A549 treated with Hydrocortisone at 1 μM for 4 hours (cell line): ENCODE measurements at places on chromosomes 2 and 18. TPM values are rescaled to one million over a fixed set of nuclear protein-coding genes. Genes with fewer than 3 reads are reported as not detected.

The WDR7 gene
- total RNA-seq, result 2.7 to 4.0 TPM (median 3.2 TPM) in 5 replicates

The MAP2 gene
- total RNA-seq, result 0.86 to 1.9 TPM (median 1.3 TPM) in 5 replicates

The CCDC102B gene
- 0.18 to 0.81 TPM (median 0.28 TPM) in 4 of 5 replicates, not detected in the other for total RNA-seq

The CD207 gene
- total RNA-seq, result not detected in 5 replicates

The RAPGEF4 gene
- total RNA-seq, result 0.07 to 0.31 TPM (median 0.21 TPM) in 5 replicates

The CD226 gene
- total RNA-seq, result 0.11 to 0.16 TPM (median 0.14 TPM) in 5 replicates

The SLC23A3 gene
- total RNA-seq, result 0.29 to 0.82 TPM (median 0.65 TPM) in 5 replicates

The OBSL1 gene
- total RNA-seq, result 18.8 to 22.2 TPM (median 19.9 TPM) in 5 replicates

The SP5 gene
- total RNA-seq, result not detected in 5 replicates

The SIGLEC15 gene
- total RNA-seq, result 0.05 to 0.06 TPM in 2 of 5 replicates, not detected in the others

The PSMA8 gene
- total RNA-seq, result not detected in 5 replicates

The TUBA3E gene
- 3.0 to 4.6 TPM (median 4.2 TPM) in 5 replicates for total RNA-seq

The MDH1B gene
- total RNA-seq, result 1.1 to 2.1 TPM (median 1.6 TPM) in 5 replicates

The SS18 gene
- total RNA-seq, result 45.8 to 60.5 TPM (median 49.0 TPM) in 5 replicates

The FAM117B gene
- 1.3 to 2.5 TPM (median 1.7 TPM) in 5 replicates for total RNA-seq

The DNAJC5G gene
- total RNA-seq, result not detected in 5 replicates

The CENPA gene
- total RNA-seq, result 40.8 to 52.2 TPM (median 51.5 TPM) in 5 replicates

The ACKR3 gene
- 9.1 to 14.4 TPM (median 12.0 TPM) in 5 replicates for total RNA-seq

The ITGA4 gene
- total RNA-seq, result 1.3 to 2.6 TPM (median 2.0 TPM) in 5 replicates

The ROCK2 gene
- total RNA-seq, result 18.8 to 33.9 TPM (median 24.8 TPM) in 5 replicates

The MAP3K19 gene
- total RNA-seq, result not detected in 5 replicates

The GALNT5 gene
- 1.9 to 2.8 TPM (median 2.1 TPM) in 5 replicates for total RNA-seq

The KIAA2012 gene
- total RNA-seq, result not detected in 5 replicates

The TLX2 gene
- 0.08 to 0.35 TPM (median 0.27 TPM) in 5 replicates for total RNA-seq

The CD302 gene
- 1.9 to 2.5 TPM (median 2.5 TPM) in 5 replicates for total RNA-seq

The GKN2 gene
- 1.8 to 3.1 TPM (median 2.5 TPM) in 5 replicates for total RNA-seq

The TTL gene
- total RNA-seq, result 34.7 to 41.0 TPM (median 37.8 TPM) in 5 replicates

The GPR35 gene
- total RNA-seq, result 0.61 to 0.90 TPM (median 0.87 TPM) in 5 replicates

The KCNG2 gene
- total RNA-seq, result 0.07 TPM in 1 of 5 replicates, not detected in the others

The HOXD13 gene
- total RNA-seq, result 0.13 to 0.26 TPM (median 0.15 TPM) in 5 replicates

The TMEM247 gene
- not detected in 5 replicates for total RNA-seq

The IL1RL1 gene
- 0.64 to 1.4 TPM (median 1.0 TPM) in 5 replicates for total RNA-seq

The COLEC11 gene
- total RNA-seq, result 0.48 to 0.69 TPM (median 0.50 TPM) in 5 replicates

The UBXN4 gene
- 28.6 to 47.2 TPM (median 38.5 TPM) in 5 replicates for total RNA-seq

The NEUROD1 gene
- not detected in 5 replicates for total RNA-seq

The RHOB gene
- 346 to 470 TPM (median 402 TPM) in 5 replicates for total RNA-seq

The PLEKHB2 gene
- total RNA-seq, result 76.0 to 98.3 TPM (median 78.5 TPM) in 5 replicates

The TOGARAM2 gene
- 0.09 to 0.24 TPM (median 0.14 TPM) in 5 replicates for total RNA-seq

The EVX2 gene
- total RNA-seq, result not detected in 5 replicates

The GCG gene
- not detected in 5 replicates for total RNA-seq

The DES gene
- 0.23 to 0.93 TPM (median 0.51 TPM) in 5 replicates for total RNA-seq

The ME2 gene
- 29.8 to 41.3 TPM (median 32.8 TPM) in 5 replicates for total RNA-seq

The NOL4 gene
- total RNA-seq, result not detected in 5 replicates

The RESP18 gene
- total RNA-seq, result not detected in 5 replicates

The LOXHD1 gene
- total RNA-seq, result not detected in 5 replicates

The MSH2 gene
- 32.8 to 52.3 TPM (median 35.7 TPM) in 5 replicates for total RNA-seq

The SH3RF3 gene
- total RNA-seq, result 0.54 to 0.66 TPM (median 0.62 TPM) in 5 replicates

The CHRND gene
- total RNA-seq, result not detected in 5 replicates

The PROKR1 gene
- total RNA-seq, result not detected in 5 replicates

The TSPYL6 gene
- total RNA-seq, result not detected in 5 replicates

The CYP27A1 gene
- total RNA-seq, result 0.05 to 0.21 TPM (median 0.15 TPM) in 5 replicates

The ALPI gene
- 0.05 TPM in 2 of 5 replicates, not detected in the others for total RNA-seq
